ENCODE measurements at places on chromosomes 6 and 20.

GRCh38 chr6:144215402-144215931 lies 65.2 kb downstream of the STX11 start:
- DNase-seq, result no peak

DNA sequence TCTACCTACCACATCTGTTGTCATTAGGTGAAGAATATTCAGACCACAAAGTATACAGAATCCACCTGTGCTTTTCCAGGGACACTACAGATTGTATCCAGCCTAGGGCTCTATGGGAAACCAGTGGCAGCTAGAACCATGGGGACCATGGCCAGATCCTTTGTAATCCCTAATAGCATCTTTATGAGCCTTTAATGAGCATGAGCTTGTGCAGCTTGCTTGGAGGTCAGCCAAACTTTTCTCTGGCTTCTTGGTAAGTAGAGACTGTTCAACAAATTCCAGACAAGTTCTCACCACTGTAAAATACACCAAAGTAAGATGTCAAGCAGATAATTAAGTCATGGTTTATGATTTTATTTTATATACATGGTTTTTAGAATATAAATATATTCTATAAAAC lies 301.6 kb upstream of the ADGRB3 start:
- peak; percentile 22 for DNase-seq

- DNase-seq, result no peak
Observed at GRCh38 chr6:55009131-55009530, 162.6 kb downstream of the FAM83B start.

DNA sequence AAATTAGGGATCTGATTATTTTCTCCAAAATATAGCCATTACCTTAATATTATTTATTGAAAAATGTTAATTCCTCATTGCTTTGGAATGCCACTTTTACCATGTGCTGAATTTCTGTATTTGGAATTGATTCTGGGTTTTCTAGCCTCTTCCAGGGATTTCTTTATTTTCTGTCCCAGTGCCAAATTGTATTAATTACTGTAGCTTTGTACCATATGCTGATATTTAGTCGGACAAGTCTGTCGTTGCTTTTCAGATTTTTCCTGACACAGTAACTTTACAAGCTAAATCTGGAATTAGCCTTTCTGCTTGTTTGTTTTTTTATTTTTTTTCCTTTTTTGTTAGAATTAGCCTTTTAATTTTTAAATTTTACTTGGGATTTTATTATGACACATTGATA lies 10.9 kb upstream of the TMEM14B start:
- DNase-seq, result no peak

- DNase-seq, result no peak
Observed at GRCh38 chr6:82419132-82419581, 55.5 kb downstream of the TPBG start.

GRCh38 chr20:37955511-37955910 lies 52.6 kb downstream of the VSTM2L start:
- DNase-seq, result no peak

DNA sequence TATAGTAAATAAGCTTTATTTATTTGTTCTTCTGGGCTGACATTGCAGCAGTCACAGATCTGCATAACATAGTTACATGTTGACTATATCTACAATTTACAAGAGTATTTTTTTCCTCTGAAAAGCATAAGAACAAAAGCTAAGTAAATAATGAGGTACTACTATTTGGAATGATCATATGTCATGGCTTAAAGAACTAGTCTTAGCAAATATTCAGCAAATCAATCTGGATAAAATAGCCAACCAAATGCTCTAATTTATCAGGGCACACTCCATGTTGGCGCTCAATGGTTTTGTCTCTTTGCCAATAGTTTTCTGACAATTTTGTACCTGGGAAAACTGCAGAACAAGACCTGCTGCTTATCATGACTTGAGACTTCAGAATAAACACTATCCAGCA lies 233.4 kb upstream of the RIN2 start:
- DNase-seq, result peak; percentile 94

DNA sequence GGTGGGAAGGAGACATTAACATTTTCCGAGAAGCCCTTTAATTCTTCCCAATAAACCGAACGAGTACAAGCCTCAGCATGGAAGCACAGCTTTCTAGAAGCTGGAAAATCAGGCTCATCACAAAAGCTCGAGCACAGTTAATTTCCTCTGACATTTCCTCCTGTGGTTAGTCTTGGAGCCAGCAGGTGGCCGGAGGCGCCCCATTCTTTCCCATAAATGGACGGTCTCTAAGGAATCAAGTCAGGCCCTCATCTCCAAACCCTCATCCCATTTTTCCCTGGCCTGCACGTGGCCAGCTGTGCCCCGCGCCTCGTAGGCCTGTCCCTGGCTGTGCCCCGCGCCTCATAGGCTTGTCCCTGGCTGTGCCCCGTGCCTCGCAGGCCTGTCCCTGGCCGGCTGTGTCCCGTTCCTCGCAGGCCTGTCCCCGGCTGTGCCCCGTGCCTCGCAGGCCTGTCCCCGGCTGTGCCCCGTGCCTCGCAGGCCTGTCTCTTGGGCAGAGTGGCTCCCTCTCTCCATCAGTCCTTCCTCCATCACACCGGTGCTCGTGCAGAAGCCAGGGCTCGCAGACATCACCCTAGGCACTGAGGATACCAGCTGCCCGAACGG lies 19.7 kb upstream of the NTSR1 start:
- DNase-seq, result no peak

- peak; percentile 56 for DNase-seq
Observed at GRCh38 chr6:3748208-3749066, 3.1 kb downstream of the PXDC1 start.

DNA sequence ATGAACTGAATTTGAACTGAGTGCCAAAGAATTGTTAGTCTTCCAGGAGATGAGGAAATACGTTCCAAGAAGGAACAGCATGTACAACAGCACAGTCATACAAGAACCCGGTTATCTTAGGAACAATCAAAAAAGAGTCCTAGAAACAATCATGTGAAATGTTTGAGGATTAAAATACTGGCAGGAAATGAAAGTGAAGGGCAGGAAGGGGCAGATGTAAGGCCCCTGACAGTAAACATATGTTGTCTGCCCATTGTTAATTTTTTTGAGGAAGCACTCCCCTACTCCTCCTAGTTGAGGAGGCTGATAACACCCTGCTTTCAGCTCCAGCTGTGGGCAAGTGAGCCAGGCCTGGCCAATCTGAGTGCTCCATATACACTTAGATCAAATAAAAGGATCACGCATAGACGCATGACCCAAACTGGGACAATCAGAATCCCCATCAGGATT lies 220.9 kb downstream of the HACE1 start:
- peak; percentile 21 for DNase-seq

GRCh38 chr6:1403851-1404712 lies 14.7 kb downstream of the FOXF2 start:
- DNase-seq, result no peak

- no peak for DNase-seq
Observed at GRCh38 chr6:47112317-47112716, 70.2 kb upstream of the ADGRF1 start.

GRCh38 chr6:120447605-120448004 lies 886.7 kb downstream of the TBC1D32 start:
- DNase-seq, result no peak

GRCh38 chr6:16248271-16248853 lies 10.0 kb downstream of the GMPR start:
- DNase-seq, result no peak

- peak; percentile 88 for DNase-seq
Observed at GRCh38 chr6:113466526-113466925, 390.6 kb upstream of the MARCKS start.

- no peak for DNase-seq
Observed at GRCh38 chr20:23596579-23597250, 9.0 kb downstream of the CST9 start.

GRCh38 chr6:153117986-153118879 lies 12.8 kb downstream of the RGS17 start:
- DNase-seq, result no peak

DNA sequence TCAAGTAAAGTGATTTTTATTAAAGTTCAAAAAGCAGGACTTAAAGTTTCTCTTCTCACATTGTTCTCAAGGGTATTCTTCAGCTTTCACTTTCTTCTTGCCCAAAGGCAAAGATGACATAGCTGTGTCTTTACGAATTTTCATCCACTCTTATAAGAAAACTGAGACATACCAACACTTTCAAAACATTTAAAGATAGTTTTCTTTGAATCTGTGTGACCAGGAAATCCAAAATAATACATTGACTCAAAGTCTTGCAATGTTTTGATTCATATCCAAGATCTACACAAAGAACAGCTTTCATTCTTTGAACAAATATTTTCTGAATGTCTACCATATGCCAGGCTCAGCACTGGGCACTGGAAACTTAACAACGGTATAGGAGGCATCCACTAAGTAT lies 117.9 kb downstream of the SIM1 start:
- no peak for DNase-seq

- no peak for DNase-seq
Observed at GRCh38 chr6:32833664-32834063, 4.9 kb downstream of the TAP2 start.

- DNase-seq, result no peak
Observed at GRCh38 chr6:105509506-105510331, 106.8 kb upstream of the PREP start.

DNA sequence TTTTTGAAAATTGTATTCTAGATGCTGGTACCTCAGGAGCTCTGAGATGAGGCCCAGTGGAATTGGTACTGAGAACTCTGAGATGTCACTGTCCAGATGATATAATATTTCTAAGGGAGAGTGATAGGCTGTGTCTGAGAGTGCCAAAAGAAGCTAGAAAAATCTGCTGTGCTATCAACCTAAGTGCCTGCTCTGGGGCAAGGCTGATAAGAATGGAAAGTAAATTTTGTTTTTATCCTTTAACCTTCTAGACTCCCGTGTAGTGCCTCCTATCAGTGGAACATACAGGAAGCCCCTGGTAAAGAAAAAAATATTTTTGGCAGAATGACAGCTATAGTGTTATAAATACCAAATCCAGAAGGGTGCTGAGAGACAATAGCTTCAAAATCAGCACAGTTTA lies 348.2 kb downstream of the TFAP2B start:
- no peak for DNase-seq

DNA sequence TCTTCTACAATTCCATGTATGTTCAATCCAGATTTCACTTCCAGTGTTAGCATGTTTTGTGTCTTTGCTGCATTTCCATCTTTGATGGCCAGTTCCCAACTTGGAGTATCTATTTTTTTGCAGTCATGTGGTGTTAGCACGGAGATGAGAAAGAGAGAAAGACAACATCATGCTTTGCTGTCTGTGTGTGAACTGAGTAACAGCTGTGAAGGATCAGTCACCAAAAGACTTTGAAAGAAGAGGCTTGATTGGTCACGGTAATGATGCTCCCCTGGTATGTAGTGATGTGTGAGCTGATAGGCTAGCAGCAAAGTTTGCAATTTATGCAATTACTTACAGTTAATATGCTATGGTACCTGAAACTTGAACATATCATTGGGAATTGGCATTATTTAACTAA lies 731.3 kb upstream of the NRSN1 start:
- no peak for DNase-seq

- DNase-seq, result no peak
Observed at GRCh38 chr6:31079656-31080261, 32.6 kb downstream of the C6orf15 start.

DNA sequence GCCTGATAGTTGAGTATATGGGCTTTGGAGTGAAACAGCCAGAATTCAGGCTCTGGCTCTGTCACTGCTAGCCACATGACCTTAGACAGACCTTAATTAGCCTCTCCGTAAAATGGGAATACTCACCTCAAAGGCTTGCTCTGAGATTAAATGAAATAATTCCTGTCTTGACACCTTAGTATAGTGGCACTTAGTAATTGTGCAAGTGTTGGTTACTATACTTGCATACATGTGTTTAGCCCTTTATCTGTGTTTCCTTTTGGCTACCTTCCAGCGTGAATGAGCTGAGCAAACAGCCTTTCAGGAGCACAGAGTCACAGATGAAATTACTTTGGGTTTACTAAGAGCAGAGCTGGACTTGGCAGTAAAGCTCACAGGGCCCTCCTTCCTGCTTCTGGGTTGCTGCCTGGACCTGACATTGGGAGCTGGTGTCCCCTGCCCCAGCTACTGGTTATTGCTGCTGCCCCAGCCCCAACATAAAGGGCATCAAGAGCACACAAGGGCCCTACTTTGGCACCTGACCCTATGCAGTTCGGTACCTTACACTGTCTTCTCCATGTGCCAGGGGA lies 32.8 kb downstream of the CD164 start:
- peak; percentile 92 for DNase-seq

- no peak for DNase-seq
Observed at GRCh38 chr6:89162047-89162371, 16.2 kb downstream of the PM20D2 start.

- DNase-seq, result no peak
Observed at GRCh38 chr6:7254980-7255835, 57.8 kb downstream of the SSR1 start.

- DNase-seq, result no peak
Observed at GRCh38 chr6:151242420-151242861, 2.7 kb downstream of the AKAP12 start.

DNA sequence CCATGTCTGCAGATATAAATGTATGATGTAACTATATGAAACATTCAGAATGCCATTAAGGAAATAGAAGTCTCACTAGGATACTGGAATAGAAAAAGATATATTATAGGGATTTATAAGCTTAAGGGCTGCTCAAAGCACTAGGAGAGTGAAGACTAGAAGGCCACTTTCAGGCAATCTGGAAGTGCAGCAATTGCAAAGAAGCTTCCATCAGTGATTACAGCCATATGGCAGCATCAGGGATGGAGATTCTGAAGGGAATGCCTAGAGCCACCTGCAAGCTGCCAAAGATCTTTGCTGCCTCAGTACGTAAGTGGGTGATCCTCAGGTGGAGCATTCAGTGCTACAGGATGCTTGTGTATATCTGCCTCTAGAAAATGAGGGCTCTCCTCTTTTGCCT lies 796.2 kb upstream of the EPHA7 start:
- no peak for DNase-seq

DNA sequence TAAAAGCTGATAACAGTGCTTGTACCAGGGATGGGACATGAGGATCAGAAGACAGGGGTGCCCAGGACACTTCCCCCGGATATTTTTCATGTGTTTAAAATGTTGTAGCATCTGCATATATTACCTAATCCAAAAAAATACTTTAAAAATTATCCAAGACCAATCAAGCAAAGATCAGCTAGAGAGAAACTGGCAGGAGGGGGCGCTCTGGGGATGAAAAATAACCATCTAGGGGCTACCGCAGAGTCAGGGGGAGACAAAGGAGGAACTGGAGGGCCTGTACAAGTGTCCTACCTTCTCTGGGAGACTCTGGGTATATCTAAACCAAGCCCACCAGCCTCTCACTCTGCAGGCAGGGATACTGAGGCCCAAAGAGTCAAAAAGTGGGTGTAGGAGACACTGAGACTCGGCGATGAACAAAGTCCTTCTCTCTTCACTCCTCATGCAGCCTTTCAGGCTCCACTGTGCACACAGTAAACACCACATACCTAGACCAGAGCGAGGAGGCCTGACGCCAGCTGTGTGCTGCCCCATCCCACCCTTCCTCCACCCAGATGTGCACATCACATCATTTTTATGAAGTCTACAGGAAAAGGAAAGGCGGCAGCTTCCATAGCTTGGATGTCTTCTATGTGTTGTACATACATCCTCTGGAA lies 9.8 kb downstream of the RIMS4 start:
- DNase-seq, result no peak

GRCh38 chr20:58099956-58100730 lies 128.3 kb downstream of the ANKRD60 start:
- no peak for DNase-seq

All from LNCaP clone FGC (cell line).